ENCODE measurements at places on chromosomes 6 and 20.

GRCh38 chr6:25407431-25407830, 128.3 kb downstream of the CARMIL1 start:
- no peak for DNase-seq

- DNase-seq, result no peak
These were observed 173.2 kb downstream of the PDE7B start for GRCh38 chr6:136024711-136025110.

DNA sequence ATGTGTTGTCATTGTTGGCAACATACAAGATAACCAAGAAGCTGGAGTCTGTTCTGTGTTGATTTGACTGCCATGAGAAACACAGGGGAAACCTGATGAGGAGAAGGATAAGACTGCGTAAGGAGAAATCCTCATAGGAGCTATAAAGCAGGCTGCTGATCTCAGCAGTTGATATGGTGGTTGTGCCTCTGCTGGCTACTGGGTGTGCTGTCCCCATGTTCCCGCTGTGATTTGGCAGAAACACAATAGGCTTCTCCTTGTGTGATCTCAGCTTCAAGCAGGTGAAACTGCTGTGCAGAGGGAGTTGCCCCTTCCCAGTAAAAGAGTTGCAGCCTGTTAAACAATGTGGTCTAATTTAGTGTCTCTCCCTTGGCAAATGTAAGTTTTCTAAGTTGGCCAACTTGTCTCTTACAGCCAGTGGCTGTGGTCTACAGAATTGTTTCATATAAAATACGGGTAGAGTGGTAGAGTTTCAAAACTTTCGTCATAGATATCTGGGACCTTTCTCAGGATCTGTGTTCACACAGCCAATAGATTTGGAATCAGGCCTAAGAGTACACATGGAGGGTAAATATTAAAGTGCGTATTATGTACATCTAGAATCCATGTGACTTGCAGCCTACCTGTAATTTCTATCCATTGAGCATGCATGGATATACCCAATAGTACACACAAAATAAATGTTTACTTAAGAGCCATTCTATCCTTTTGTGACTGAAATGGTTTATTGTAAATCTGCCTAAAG, 78.4 kb downstream of the RNF144B start:
- DNase-seq, result no peak

GRCh38 chr6:42367353-42368011, 84.2 kb downstream of the TRERF1 start:
- peak; percentile 32 for DNase-seq

DNA sequence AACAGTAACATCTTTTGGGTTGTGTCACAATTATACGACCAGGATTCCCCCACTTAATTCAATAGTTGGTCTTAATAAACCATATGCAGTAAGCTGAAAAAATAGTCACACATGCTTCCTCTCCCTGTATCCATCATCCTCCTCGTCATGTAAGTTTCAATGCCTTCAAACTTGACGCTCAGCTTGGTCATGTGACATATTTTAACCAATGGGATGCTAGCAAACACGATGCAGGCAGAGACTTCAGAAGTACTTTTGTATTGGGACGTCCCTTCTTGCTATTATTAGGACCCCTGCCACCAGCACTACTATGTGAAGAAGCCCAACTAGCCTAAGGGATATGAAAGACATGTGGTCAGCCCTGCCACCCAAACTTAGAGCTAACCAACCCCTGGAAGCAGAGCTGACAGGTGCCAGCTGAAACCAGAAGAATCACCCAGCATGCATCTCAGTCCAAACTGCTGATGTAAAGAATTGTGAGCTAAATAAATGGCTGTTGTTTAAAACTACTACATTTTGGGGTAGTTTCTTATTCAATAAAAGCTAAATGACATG, 49.3 kb downstream of the CGA start:
- no peak for DNase-seq

DNA sequence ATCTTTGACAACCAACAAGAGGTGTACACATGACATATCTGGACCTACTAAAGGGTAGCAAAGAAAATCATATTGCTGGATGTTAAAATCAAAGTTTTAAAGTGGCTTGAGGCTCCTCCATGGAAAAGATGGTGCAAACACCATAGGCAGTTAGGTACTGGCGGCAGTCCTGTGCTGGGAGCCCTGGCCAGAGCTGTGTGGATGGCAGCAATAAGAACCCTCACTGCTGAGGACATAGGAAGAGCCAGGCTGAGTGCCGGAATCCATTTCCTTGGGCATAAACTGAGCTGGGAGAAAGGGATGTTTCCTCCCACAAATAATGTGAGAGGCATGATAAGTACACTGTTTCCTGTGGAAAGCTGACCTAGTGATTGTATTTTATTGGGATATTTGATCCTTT, 89.9 kb downstream of the ARID1B start:
- DNase-seq, result no peak

DNA sequence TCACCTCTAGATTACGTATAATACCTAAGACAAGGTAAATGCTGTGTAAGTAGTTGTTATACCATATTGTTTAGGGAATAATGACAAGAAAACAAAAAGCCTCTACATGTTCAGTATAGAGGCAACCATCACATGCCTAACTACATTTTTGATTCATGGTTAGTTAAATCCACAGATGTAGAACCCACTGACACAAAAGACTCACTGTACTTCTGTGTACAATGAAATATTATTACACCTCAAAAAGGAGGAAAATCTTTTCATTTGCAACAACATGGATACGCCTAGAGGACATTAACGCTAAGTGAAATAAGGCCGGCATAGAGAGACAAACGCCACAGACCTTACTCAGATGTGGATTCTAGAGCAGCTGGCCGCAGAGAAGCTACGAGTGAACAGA, 50.5 kb downstream of the NINL start:
- no peak for DNase-seq

GRCh38 chr6:53894091-53894490, 99.3 kb downstream of the LRRC1 start:
- peak; percentile 17 for DNase-seq
